ENCODE measurements at places on chromosomes 7 and 10.

- no peak for DNase-seq
Measured at GRCh38 chr10:119113751-119114732, 10.1 kb downstream of the DENND10 start.

- no peak for DNase-seq
Measured at GRCh38 chr10:111222961-111223360, 146.1 kb downstream of the ADRA2A start.

GRCh38 chr10:76778914-76779795, 858.5 kb downstream of the KCNMA1 start:
- no peak for DNase-seq

GRCh38 chr10:19570991-19571390, 245.2 kb upstream of the PLXDC2 start:
- DNase-seq, result no peak

- no peak for DNase-seq
Measured at GRCh38 chr10:101671453-101671852, 23.5 kb downstream of the FBXW4 start.

- no peak for DNase-seq
Measured at GRCh38 chr7:146875237-146875785, 758.7 kb downstream of the CNTNAP2 start.

DNA sequence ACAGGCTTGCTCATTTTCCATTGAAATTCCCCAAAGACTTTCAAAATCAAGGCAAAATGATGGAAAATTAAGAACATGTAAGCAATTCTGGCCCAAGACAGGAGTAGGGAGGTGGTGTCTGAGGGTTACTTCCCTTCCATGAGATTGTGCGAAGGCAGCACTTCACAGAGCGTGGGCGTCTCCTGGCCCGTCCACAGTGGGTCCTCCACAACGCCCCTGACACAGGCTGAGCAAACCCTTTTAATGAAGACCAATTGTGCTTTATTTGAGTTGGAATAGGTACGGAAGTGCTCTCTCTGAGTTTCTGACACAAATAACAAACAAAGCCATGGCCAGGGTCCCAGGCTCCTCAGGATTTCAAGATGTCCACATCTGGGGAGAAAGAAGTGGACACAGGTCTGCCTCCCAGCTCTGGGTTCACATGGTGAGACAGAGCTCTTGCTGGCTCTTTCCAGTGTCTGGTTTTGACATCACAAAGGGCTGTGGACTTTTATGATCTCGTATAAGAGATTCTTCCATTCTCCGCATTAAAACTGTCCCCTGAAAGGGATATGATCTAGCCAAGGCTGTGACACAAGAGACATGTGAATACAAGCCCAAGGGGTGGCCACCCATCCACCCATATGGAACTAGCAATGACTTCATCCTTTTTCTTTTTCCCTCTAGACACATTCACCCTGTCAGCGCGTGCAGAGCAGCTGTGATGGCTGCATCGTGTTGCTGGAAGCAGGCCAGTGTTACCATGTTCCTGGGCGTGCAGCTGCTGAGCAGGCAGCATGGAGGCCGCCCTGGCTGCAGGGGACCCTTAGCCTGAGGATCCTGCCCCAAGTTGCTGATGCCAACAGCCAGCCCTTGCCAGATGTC, 145.6 kb downstream of the ADAM12 start:
- no peak for DNase-seq

DNA sequence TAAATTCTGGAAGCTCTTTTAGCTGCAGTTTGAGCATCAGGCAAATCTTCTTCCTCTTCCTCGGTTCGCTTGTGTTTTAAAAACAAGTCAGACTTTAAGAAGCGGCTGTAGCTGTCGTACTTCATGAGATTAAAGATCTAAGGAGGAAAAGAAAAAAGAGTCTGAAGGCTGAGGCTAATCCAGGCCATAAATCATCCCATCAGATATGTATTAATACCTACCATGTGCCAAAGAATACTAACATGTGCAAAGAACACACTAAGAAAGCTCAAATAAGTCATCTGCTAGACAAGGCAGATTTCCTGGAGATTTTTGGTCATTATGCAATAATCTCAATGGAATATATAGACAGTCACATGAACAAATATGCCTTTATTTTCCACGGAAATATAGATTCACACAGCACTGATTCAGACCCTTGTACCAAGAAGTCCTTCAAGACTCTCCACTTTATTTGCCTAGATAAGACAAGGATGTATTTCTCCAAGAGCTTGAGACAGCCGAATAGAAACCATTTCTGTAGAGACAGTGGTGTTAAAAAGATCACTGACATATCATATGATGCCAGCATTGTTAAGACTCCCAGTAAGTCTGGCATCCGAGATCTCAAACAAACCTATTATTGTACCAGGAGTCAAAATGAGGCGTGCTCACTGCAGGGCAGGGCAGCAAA, 42.3 kb downstream of the RGS10 start:
- DNase-seq, result no peak

DNA sequence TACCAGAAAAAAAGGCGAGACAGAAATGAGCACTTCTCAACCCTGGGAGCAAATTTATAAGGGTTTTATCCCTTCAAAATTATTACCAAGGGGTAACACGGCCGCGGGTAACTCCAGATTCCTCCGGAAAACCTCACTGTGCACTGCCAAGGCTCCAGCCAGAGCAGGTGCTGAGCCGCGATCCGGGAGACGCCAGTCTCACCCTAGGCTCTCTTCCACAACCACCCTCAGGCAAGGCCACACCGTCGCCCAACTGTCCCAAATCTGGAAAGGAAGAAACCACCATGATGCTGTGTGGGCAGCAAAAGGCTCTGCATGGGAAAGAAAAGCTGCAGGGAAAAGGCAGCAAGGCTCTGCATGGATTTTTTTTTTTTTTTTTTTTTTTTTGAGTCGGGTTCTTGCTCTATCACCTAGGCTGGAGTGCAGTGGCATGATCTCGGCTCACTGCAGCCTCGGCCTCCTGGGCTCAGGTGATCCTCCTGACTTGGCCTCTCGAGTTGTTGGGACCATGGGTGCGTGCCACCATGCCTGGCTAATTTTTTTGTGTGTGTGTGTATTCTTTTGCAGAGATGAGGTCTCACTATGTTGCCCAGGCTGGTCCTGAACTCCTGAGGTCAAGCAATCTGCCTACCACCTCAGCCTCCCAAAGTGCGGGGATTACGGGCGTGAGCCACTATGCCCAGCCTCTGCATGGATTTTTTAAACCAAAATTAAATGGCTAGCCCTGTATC, 39.0 kb downstream of the MAD1L1 start:
- no peak for DNase-seq

DNA sequence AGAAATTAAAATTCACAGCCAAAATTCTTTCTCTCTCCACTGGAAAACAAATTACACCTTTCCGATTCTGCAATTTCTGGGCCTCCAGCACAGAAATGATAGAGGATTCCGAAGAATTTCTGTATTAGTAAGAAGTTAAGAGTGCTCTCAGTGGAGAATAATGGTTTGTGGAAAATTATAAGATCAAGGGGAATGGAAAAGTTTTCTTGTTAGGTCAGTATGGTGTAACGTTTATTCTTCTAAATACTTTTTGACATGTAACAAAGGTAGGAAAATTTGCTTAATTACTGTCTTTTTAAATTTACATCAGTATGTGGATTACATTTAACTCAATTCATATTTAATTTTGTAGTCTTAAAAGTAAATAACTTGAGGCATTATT, 288.3 kb upstream of the NFE2L3 start:
- no peak for DNase-seq

GRCh38 chr10:110324201-110324804, 19.6 kb upstream of the SMNDC1 start:
- DNase-seq, result no peak
